ENCODE measurements at places on chromosomes 3 and 15. TPM values are rescaled to one million over a fixed set of nuclear protein-coding genes. Genes with fewer than 3 reads are reported as not detected.
A peak's percentile ranks its signal among the peaks of the same experiment; 100 is the strongest.

GRCh38 chr15:53031469-53031868 lies 241.3 kb upstream of the ONECUT1 start:
- DNase-seq: no peak
- H3K4me1 ChIP-seq: no peaks in the 10 kb centered on the region
- H3K4me3 ChIP-seq: no peak overlapping the region
- no peaks in the 10 kb centered on the region for H3K27me3 ChIP-seq
- no peaks in the 10 kb centered on the region for H3K36me3 ChIP-seq
- no peak overlapping the region for H3K27ac ChIP-seq

DNA sequence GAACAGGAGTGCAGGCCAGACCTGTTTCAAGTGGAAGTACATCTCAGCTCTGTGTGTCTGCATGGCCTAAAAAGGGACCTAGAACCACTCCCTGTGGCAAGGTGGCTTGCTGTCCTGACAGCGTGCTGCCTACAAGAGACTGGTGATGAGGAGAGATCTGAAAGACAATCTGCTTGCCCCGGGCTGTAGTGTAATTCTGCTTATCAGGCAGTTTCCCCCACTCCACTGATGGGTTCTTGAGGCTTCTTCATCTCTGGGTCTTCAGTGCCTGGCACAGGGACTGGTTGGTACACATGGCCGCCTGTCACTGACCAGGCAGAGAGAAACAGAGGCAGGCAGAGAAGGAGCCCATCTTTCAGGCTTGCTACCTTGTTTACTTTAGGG lies 57.6 kb downstream of the HEG1 start:
- no peak overlapping the region for H3K27ac ChIP-seq
- H3K4me3 ChIP-seq: no peak overlapping the region
- no peak for DNase-seq
- H3K36me3 ChIP-seq: peaks cover 35% of the 10 kb centered on the region

- H3K4me3 ChIP-seq: no peak overlapping the region
- no peak for DNase-seq
- no peak overlapping the region for H3K27ac ChIP-seq
- H3K36me3 ChIP-seq: no peaks in the 10 kb centered on the region
- no peaks in the 10 kb centered on the region for H3K27me3 ChIP-seq
Observed at GRCh38 chr3:185021256-185021655, 131.6 kb downstream of the C3orf70 start.

- H3K36me3 ChIP-seq: no peaks in the 10 kb centered on the region
- H3K4me1 ChIP-seq: no peaks in the 10 kb centered on the region
- no peak for DNase-seq
- H3K27me3 ChIP-seq: peaks cover 4% of the 10 kb centered on the region
Observed at GRCh38 chr3:33746416-33747116, 28.5 kb upstream of the CLASP2 start.

GRCh38 chr3:193049935-193050334 lies 132.3 kb upstream of the MB21D2 start:
- no peak for DNase-seq
- no peaks in the 10 kb centered on the region for H3K4me1 ChIP-seq
- no peak overlapping the region for H3K27ac ChIP-seq
- no peak overlapping the region for H3K4me3 ChIP-seq

DNA sequence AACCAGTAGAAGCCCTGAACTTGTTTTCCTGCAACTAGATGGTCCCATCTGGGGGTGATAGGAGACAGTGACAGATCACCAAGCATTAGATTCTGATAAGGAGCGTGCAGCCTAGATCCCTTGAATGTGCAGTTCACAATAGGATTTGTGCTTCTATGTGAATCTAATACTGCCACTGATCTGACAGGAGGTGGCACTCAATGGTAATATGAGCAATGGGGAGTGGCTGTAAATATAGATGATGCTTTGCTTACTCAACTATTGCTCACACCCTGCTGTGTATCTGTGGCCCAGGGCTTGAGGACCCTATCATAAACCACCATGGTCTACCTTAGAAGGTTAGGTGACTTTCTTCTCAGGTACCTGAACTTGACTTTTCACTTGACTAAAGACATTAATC lies 417.1 kb upstream of the ARHGEF26 start:
- no peak overlapping the region for H3K27ac ChIP-seq
- no peaks in the 10 kb centered on the region for H3K36me3 ChIP-seq
- no peak for DNase-seq

DNA sequence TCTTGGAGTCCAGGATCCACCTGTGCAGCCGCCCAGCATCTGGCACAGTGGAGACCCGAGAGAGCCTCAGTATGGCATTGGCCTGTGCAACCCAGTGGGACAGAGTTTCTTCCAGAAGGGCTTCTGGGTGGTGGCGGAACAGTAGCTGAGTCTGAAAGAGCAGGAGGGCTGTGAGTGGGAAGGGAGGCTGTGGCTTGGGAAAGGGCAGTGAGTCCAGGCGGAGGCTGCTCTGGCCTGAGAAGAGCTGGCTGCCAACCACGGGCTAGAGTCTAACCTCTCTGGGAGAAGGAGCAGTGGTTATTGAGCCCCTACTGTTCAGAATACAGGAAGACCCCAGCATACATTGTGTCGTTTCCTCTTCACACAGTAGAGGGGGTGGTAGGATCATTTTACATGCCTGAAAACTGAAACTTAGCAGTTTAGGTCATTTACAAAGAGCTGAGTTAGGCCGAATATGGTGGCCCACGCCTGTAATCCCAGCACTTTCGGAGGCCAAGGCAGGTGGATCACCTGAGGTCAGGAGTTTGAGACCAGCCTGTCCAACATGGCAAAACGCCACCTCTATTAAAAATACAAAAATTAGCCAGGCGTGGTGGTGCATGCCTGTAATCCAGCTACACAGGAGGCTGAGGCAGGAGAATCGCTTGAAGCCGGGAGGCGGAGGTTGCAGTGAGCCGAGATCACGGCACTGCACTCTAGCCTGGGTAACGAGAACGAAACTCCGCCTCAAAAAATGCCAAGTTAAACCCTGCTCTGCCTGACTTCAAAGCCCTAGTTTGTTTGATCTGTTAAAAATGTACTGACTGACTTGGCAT lies 3.2 kb downstream of the AEN start:
- H3K36me3 ChIP-seq: peaks cover 19% of the 10 kb centered on the region
- H3K4me1 ChIP-seq: peaks cover 36% of the 10 kb centered on the region
- DNase-seq: peak; percentile 81
- H3K4me3 ChIP-seq: no peak overlapping the region

DNA sequence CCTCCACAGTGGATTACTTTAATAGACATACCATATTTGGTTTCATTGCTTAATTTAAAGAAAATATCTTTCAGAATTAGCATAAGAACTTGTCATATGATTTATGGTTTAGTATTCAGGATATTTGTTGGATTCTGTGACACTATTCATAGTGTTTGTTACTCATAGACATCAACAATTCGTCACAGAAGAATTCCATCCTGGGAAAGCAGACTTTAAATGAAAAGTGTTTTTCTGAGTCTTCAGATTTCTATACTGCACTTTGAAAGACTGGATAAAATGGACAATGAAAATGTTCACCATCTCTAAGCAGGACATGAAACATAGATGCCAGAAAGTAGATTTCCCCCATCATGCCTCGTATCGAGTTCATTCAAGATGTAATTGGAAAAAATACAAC lies 435.6 kb upstream of the ONECUT1 start:
- no peak overlapping the region for H3K4me3 ChIP-seq
- H3K36me3 ChIP-seq: no peaks in the 10 kb centered on the region
- H3K4me1 ChIP-seq: no peaks in the 10 kb centered on the region
- no peaks in the 10 kb centered on the region for H3K27me3 ChIP-seq
- DNase-seq: no peak

- H3K4me3 ChIP-seq: no peak overlapping the region
- no peak for DNase-seq
Observed at GRCh38 chr3:87077355-87077754, 86.4 kb upstream of the VGLL3 start.

- no peaks in the 10 kb centered on the region for H3K27me3 ChIP-seq
- DNase-seq: peak; percentile 90
- peaks cover 37% of the 10 kb centered on the region for H3K4me1 ChIP-seq
- H3K36me3 ChIP-seq: no peaks in the 10 kb centered on the region
- H3K4me3 ChIP-seq: peak overlapping the region; percentile 14
- peak overlapping the region; percentile 69 for H3K27ac ChIP-seq
Observed at GRCh38 chr3:144590854-144591253, 619.2 kb downstream of the DIPK2A start.

- H3K36me3 ChIP-seq: no peaks in the 10 kb centered on the region
- H3K4me1 ChIP-seq: no peaks in the 10 kb centered on the region
- no peak overlapping the region for H3K27ac ChIP-seq
Observed at GRCh38 chr3:10570196-10570946, 65.0 kb upstream of the ATP2B2 start.

The UMPS gene
- 41.9 TPM for total RNA-seq

The DNASE1L3 gene
- 0.99 TPM for total RNA-seq

The GOLGA8G gene
- total RNA-seq: not detected

The CLRN1 gene
- total RNA-seq: not detected

The TGM4 gene
- 0.24 TPM for total RNA-seq

The GPR149 gene
- total RNA-seq: not detected

The SLC38A3 gene
- total RNA-seq: 0.65 TPM
